ENCODE measurements at places on chromosomes 1 and 21.

DNA sequence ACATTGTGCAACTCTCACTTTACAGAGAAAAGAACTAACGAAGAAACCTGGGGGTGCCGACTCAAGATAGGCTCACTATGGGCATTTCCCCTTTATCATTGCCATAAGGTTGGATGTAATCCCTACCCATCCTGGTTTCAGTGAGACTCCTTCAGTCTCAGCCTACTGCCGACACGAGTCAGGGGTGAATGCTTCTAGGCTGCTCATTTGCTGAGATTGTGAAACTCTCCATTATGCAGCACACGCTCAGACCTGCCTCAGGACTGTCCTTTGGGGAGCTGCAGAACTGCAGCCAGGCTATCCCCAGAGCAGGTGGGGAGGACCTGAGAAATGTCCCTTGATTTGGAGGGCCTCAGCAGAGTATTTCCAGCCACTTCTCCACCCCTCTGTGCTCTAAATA, 22.2 kb downstream of the TSHB start:
- DNase-seq, result no peak

GRCh38 chr1:235105051-235106043, 23.3 kb downstream of the TOMM20 start:
- DNase-seq, result no peak

DNA sequence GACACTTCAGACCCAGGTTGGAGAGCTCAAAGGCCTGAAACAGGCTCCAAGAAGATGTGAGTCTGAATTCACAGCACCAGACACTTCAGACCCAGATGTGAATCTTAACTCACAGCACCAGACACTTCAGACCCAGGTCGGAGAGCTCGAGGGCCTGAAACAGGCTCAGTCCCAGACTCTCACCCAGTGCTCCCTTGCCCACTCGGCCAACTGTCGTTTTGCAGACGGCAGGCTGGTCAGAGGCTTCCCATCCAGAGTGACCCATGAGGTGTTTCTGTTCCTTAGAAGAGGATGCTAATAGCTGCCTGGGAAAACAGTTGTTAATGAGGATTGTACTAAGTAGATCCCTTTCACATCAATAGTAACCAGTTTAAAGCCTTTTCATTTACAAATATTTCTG, 88.4 kb downstream of the ADARB1 start:
- DNase-seq, result no peak

GRCh38 chr1:162258394-162258793, 118.3 kb downstream of the SPATA46 start:
- no peak for DNase-seq

DNA sequence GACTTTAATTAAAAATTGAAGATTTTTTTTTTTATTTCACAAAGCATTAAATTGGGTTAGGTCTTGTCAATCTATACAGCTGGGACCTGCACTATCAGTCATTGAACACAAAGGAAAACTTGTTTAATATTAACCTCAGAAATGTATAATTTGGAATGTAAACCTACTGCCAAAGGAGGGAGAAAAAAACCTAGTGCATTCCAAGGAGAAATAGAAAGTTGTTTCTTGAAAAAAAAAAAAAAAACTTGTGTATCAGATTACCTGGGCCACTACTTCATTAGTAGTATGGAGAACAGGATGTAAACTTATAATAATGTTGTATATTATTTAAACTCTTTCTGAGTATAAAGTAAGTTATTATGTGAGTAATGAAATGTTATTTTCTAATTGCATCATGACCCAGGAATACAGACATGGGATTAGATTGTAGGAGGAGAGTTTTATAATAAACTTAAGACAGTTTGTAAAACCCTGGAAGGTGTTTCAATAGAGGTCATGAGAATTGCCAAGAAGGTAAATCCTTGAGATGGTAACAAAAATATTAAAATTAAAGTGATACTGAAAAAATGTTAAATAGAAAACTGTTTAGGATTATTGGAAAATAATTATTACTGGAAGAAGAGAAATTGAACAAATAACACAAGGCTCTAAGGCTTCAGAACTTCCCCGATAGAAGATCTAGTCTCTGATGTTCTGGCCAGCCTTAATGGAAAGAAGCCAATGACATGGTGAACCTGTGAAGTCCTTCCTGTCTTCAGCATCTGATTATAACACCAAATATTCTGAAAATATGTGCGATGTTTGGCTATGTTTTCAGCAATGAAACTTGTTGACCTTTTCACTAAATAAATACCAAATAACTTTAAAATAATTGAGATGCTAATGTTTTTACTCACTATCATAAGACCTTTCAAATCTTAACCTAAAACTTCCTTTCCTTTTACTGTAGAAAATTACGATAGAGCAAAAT, 412.8 kb upstream of the LYPLAL1 start:
- no peak for DNase-seq

GRCh38 chr1:81111818-81112217, 688.9 kb upstream of the ADGRL2 start:
- no peak for DNase-seq

GRCh38 chr1:168365719-168366479, 85.2 kb downstream of the TBX19 start:
- no peak for DNase-seq

DNA sequence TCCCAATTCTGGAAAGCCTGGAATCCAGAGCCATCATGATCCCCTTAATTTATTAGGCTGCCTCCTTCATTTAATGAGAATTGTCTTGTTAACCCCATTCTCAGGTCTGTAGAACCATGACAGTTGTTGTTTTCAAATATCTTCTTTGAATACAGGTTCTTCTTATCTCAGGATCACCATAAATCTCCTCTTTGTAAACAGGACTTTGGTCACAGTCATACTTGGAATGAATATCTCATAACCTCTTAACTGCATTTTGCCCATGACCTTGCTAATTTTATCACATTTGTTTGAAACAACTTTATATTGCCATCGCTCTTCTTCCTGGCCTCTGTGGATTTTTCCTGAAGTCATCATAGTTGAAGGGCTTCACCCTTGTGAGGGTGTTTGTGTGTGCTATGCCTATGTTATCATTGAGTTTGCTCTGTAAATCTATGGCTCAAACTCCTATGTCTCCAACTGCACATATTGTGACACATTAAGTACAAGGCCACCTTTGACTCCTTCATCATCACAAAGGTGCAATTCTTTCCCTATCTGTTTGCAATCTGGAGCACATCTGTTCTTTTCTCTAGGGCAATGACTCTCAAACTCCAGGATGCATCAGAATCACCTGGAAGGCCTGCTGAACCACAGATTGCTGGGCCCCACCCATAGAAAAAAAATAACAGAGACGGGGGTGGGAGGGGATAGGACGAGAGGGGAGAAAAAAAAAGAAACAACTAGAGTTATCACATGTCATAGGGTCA, 54.2 kb downstream of the FCRL5 start:
- no peak for DNase-seq

GRCh38 chr1:9196129-9197040, 38.2 kb upstream of the H6PD start:
- peak; percentile 51 for DNase-seq

DNA sequence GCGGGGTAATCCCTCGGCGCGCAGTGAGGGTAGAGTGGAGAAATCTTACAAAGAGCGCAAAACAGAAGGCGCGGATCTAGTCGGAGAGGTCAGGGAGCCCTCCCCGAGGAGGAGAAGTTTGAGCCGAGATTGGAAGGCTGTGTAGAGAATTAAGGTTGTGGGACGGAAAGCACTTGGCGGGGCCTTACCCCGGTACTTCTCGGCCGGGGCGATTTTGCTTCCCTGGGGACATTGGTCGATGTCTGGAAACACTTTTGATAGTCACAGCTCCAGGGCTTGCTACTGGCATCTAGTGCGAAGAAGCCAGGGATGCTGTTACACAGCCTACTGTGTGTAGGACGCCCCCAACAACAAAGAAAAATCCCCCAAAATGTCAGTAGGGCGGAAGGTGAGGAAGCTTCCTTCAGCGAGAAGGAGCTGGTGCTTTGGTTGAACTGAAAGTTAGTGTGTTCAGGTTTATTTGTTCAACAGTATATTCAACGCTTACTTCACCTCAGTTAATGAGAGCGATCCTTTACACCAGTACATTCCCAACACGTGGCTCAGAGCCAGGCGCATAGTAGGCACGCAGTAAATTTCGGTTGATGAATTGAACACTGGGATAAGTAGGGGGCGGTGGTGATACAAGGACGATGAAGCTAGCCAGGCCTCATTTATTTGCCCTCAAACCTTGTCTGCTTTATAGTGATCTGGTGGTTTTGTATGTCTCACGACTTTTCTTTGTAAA, 807 bp downstream of the CEP85 start:
- DNase-seq, result no peak

DNA sequence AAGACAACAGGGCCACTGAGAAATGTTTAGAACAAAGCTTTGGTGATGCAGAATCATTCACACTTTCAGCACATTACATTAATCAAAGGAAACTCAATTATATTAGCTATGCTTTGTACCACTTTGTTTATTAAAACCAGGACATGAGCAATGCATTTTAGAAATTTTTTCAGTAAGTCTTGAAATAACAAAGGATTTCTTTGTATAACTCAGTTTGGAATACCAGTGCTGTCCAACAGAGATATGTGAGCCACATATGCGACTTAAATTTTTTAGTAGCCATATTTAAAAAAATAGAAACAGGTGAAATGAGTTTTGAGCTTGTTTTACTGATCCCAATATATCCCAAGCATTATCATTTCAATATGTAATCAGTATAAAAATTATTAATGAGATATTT, 18.8 kb upstream of the F3 start:
- no peak for DNase-seq

DNA sequence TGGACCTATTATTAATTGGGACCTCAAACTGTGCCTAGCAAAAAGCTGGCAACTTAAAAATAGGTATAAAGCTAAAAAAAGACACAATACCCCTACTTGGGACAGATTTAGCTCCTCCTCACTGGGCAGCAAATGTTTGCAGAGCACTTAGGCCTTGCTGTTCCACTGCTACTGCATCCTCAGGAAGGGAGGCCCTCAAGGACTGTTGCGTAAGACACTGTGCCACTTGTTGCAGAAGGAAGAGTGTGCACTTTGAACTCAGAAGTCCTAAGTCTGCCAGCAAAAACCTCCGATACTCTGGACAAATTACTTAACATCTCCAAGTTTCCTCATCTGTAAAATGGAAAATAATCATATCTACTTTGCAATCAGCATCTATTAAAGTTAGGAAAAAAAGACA, 322.9 kb downstream of the BARHL2 start:
- no peak for DNase-seq

DNA sequence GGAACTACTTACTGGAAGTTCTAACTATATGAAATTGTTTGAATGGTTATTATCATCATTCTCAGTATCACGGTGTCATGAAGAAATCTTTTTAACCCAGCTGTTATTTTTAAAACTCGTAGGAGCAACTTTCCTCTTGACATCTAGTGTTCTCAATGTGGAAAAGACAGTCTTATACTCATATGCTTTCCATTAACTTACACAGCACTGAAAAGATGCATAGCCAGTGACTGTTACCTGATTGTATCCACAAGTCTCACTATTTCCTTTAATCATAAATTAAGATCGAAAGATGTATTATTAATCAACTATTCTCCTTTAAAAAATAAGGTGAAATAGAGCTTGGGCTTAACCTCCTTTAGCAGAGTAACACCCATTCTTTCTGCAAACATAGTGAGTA, 59.7 kb upstream of the TNFSF4 start:
- no peak for DNase-seq

DNA sequence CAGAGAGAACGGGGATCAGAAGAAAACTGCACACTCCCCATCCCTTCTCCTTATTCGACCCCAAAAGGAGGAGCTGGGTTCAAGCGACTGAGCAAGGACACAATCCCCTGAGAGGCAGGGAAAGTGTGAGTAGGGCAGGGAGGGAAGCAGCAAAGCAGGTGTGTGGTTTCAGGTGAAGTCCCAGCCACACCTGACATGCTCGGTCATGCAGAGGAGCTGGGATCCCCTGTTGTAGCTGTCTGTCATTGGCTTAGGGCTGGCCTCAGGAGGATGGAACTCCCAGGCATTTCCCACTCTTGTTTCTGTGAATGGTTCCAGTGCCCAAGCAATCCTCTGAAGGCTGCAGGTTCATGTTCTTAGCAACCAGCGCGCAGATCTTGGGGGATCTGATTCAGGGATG, 150.7 kb downstream of the DSCAM start:
- DNase-seq, result no peak

DNA sequence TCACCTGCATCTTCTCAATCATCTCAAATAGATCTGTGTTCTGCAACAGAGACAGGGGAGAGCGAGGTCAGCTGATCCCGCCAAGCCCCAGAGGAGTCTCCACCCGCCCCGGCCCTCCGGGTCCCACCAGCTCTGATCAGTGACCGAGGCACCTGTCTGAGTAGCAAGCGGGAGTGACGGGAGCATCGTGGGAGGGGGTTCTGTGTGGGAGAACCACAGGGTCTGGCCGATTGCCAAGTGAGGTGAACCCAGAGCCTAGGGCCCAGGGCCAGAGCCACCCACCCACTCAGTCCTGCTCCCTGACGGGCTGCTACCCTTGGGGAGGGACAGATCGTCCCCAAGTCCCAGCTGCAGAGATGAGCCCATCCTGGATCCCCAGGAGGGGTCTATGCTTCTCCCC, 49.1 kb downstream of the RAP1GAP start:
- no peak for DNase-seq

GRCh38 chr1:228735871-228736586, 750 bp downstream of the RHOU start:
- peak; percentile 7 for DNase-seq

DNA sequence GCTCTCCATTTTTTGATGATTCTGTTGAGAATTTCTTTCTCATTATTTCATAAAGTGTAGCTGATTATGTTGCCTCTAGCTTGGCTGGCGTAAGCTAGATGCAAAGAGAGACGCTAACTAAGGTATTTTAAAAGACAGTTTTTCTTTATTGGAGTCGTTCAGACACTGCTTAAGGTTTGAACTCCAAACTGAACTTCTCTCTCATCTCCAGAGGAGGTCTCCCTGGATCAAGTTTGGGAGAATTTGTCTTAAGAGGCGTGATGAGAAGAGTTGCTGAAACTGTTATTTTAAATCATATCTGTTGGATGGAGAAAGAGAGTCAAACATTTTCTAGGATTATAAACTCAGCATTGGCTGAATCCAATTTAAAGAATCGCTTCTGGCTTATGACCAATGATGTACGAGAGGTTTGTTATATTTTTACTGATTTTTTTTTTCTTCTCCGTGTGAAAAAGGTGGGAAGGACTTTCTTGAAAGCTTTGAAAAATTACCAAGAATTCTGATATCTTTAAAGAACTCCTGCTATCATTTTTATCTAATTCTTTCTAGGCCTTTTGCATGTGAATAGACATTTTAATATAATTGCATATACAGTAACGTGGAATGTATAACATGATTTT, 34.0 kb downstream of the MAP3K7CL start:
- no peak for DNase-seq

DNA sequence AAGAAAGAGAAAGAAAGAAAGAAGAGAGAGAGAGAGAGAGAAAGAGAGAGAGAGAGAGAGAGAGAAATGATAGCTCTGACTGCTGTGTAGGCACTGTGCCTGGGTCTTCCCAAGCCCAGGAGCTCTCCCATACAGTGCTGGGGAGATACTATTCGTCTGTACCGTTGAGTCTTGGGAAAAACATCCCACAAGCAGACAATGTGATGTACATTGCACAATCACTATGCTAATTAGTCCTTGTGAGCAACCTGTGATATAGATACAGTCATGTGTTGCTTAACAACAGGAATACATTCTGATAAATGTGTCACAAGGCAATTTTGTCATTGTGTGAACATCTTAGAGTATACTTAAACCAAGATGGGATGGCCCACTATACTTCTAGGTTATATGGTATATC, 381.0 kb downstream of the HHAT start:
- DNase-seq, result no peak
